ENCODE measurements at places on chromosomes 6 and 20. TPM values are rescaled to one million over a fixed set of nuclear protein-coding genes. Genes with fewer than 3 reads are reported as not detected.

LY6G5C gene
- 2.9 TPM for total RNA-seq

NDRG3 gene
- total RNA-seq, result 41.5 TPM

DNA sequence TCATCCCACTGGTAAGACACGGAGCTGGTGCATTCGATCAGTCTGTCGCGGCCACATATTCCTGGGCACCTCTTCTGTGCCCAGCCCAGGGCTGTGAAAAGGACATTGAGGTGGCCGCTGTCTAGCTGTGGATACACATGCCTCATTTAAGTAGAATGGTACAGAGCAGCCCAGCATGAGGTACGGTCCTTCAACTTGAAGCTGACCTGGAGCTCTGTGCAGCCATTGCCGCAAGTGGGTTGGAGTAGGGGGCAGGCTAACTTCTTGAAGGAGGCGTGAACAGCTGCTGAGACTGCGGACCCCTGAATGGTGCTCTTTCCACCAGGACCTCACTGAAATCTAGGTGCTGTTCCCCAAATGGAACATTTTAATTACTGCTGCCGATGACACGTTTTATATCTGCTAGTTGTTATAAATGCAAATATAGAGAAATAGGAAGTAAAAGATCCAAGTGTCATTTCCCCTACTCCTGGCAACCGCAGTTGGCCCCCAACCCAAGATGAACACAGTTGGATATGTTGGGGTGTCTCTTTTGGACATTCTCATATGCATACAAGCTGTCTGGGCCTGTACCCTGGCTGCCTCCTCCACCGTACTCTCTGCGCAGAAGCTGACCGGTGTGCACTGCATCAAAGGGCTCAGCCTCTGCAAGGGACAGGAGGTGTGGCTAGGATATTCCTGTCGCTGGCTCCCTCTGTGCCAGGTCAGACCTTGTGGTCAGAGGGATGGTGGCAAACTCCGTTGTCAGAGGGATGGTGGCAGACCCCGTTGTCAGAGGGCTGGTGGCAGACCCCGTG lies 86.1 kb downstream of the CDC5L start:
- H3K4me1 ChIP-seq, result peaks cover 13% of the 10 kb centered on the region
- H3K27me3 ChIP-seq, result no peaks in the 10 kb centered on the region
- H3K27ac ChIP-seq, result no peak overlapping the region
- no peak for DNase-seq

DNA sequence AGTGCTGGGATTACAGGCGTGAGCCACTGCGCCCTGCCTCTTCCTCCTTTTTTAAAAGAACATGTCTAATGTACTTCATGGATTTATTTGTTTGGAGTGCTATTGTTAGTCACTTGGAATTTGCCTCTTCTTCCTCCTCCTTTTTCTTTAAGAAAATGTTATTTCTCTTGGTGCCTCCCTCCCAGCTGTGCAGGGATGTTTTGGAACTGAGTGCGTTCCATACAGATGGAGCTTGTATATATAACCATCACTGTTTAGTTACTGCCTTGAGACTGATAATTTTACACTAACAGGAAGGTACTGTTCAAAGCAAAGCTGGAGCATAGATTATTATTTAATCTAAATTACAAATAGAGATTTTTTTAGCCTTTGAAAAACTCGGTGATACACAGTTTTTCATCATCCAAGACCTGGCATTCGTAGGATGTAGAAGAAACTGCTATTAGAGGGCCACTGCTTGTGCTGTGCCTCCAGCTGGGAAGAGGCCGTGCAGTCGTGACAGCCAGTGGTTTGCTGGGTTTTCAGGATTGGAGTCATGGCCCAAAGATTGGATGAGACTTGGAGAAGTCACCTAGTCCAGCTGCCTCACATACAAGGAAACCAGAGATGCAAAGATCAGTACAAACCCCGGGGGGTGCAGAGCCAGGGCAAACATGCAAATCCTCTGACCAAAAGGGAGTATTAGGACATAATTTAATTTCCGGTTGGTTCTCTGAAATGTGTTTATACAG lies 123.1 kb downstream of the PLEKHG1 start:
- no peaks in the 10 kb centered on the region for H3K27me3 ChIP-seq
- H3K4me1 ChIP-seq, result peaks cover 27% of the 10 kb centered on the region
- H3K27ac ChIP-seq, result no peak overlapping the region
- no peak overlapping the region for H3K4me3 ChIP-seq
- no peak for DNase-seq
- no peaks in the 10 kb centered on the region for H3K36me3 ChIP-seq

DNA sequence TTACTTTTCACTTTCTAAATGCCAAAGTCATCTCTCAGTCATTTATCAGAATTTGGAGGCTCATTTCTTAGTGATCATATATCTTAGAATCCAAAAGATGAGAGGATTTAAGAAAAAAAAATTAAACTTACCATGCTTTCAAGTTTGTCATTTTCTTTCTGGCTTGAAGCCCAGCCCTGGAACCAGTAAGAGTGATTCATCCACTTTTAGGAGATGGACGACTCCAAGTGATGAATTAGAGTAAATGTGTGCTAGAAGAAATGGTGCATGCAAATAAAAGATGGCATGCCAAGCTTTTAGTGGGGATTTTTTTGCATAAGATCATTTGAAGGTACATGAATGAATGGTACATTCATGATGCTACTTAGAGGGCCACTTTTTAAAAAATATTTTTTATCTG lies 20.1 kb downstream of the PLCB1 start:
- no peak overlapping the region for H3K27ac ChIP-seq
- no peaks in the 10 kb centered on the region for H3K36me3 ChIP-seq
- no peak for DNase-seq
- peaks cover 41% of the 10 kb centered on the region for H3K4me1 ChIP-seq
- no peaks in the 10 kb centered on the region for H3K27me3 ChIP-seq

- H3K36me3 ChIP-seq, result no peaks in the 10 kb centered on the region
- H3K27me3 ChIP-seq, result no peaks in the 10 kb centered on the region
- no peak overlapping the region for H3K27ac ChIP-seq
- no peaks in the 10 kb centered on the region for H3K4me1 ChIP-seq
These were observed 227.4 kb downstream of the LRFN2 start for GRCh38 chr6:40359808-40360207.

GRCh38 chr20:48562586-48563116 lies 265.1 kb downstream of the PREX1 start:
- H3K4me3 ChIP-seq, result no peak overlapping the region
- H3K27ac ChIP-seq, result no peak overlapping the region
- no peaks in the 10 kb centered on the region for H3K27me3 ChIP-seq
- H3K36me3 ChIP-seq, result no peaks in the 10 kb centered on the region
- H3K4me1 ChIP-seq, result peaks cover 7% of the 10 kb centered on the region

All from Caco-2 (cell line).